ENCODE measurements at places on chromosomes 2 and 18.

DNA sequence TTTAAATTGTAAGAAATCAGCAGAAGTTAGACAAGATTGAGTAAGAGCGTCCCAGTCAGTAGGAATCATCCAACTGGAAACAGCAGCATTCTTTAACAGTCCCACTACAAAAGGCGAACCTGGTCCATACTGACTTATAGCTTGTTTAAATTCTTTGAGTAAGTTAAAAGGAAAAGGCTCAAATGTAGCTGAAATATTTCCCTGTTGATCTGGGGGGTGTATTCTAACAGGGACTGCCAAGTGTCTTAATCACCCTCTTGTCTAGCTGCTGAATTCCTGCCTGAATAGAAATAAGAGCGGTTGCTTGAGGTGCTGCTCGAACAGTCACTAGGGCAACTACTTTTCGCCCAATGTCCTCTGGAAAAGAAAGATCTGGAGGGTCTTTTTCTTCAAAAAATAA is 56.4 kb upstream of the FMNL2 start:
- no peak for DNase-seq

DNA sequence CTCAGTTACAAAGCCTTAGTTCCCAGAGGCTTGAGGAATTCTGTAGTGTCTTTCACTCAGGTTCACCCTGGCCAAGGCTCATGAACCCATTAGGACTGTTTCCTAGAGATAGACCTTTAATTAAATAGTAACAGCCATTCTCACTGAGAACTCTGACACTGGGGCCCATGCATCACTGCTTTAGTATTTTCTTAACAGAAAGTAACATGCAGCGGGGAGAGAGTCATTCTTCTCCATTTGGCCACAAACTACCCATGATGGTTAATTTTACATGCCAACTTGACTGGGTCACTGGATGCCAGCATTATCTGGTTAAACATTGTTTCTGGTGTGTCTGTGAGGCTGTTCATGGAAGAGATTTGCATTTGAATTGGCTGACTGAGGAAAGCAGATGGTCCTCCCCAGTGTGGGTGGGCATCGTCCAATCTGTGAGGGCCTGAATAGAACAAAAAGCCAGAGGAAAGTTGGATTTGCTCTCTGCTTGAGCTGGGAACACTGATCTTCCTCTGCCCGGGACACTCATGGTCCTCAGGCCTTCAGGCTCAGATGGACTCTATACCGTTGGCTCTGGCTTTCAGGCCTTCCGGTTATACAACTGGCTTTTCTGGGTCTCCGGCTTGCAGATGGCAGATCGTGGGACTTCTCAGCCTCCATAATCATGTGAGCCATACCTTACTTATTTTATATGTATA is 5.6 kb upstream of the CPLX4 start:
- no peak for DNase-seq

DNA sequence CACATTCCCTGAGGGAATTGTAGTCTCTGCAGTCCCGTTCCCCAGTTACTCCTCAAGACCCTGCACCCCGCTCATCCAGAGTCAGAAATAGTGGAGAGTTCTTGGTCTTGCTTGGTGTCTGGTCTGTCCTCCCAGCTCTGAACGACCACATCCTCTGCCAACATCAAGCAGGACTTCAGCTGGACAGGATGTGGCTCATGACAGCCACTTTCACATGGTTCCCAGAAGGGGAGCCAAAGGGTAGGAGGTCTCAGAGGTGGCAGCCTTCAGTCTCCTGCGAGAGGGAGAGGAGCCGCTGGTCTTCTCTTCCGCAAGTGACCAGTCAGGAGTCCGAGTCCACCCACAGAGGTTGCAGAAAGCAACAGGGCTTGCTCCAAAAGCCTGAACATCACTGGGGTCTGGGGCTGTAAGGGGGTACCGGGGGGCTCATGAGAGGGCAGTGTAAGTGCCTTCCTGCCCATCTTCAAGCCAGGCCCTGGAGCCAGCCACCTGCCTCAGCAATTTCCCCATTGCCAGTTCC is 29.8 kb downstream of the B3GNT7 start:
- DNase-seq, result no peak

DNA sequence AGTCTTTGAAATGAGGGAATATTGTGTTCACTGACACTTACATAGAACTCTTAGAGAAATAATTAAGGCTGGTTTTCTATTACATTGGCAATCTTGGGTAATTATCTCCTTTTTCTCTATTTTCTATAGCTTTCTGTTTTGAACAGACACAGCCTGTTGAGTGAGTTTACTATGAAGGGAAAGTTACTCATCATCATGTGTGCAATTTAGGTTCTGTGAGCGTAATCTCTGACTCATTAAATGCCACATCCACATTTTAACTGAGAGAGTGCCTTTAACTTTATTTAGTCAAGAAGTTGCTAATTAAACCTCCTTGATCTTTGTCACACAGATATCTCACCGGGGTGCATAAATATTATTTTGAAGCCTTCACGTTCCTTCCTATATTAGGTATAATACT is 174.0 kb upstream of the SLC8A1 start:
- DNase-seq, result no peak

- no peak for DNase-seq
Observed at GRCh38 chr2:3462493-3463104, 56.7 kb downstream of the ADI1 start.

DNA sequence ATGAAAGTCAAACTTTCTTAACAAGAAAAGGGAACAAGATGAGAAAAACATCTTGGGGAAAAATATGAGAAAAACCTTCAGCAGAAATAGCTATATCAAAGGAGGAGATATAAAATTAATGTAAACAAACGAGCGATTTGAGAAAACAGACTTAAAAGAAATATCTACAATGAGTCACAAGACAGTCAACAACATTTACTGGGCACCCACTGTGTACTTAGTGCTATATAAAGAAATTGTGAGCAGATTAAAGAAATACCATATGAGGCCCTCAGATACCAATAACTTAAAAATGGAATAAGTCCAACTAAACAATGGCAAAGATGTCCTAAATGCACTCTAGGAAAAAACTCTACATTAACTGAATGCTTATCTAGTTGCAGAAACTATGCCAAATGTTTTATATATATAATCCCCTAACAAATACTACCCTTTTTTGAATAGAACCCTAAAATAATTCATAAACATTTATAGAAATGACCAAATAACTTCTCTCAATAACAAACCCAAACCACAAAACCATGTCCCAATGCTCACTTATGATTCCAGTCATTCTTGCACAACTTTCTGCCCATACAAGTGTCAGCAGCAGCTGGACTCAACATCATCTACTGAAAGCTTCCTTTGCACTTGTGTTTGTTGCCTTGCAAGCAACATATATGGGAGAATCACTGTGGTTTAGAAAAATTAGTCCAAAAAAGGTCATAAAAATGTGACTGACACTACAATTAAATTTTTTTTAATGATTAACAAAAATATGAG is 83.5 kb downstream of the COBLL1 start:
- no peak for DNase-seq

DNA sequence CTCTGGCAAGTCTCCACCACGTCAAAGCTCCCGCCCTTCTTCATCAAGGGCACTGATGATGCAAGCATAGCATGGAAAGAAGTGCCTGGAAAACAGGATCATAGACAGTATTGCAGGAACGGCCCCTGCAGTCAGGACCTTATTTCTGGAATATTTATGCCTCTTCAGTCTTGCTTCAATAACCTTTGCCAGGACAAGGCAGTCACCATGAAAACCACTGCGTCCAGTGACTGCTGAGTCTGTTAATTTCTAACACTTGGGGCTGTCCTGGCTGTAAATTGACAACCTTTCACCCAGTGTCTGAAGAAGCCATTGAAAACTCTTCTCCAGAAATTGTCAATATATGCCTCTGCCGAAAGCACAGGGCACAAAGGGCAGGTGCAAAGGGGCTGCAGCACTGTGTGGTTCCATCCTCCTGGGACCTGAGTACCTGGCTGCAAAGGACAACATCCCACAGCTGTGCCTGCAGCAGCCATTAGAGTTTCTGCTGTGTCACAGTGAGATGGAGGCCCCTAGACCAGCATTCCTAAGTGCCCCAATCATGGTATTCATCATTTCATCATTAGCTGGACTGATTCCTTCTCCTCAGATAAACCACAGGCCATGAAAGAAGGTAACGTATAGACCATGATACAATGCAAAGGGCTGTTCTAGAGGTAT is 819.6 kb downstream of the RNF144A start:
- DNase-seq, result no peak

DNA sequence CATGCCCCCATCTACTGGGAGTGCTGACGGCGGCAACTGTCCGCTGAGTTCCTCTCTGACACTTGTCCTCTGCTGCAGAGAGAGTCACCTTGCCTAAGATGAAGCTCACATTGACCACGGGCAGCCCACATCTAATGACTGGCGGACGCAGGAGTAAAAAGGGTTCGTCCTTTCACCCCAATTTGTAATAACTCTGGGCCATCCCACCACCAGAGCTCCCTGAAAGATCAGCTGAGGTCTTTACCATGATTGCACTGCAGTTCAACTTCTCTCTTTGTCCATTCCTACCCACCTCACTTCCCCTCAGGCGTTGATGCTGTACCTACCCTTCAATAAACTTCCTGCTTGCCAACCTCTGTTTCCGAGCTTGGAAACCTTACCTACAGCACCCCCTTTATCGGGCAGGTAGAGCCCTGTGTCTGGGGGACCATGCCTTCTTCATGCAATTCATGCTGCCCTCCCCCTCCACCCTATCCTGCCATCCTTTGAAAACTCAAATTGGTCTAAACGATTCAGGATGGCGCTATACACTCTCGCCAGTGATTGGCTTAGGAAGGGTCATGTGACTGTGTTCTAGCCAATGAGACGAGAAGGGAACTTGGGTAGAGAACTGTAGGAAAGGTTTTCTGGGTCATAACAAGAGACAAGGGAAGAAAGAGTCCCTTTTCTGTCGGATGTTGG is 10.3 kb upstream of the B3GNT2 start:
- DNase-seq, result no peak

DNA sequence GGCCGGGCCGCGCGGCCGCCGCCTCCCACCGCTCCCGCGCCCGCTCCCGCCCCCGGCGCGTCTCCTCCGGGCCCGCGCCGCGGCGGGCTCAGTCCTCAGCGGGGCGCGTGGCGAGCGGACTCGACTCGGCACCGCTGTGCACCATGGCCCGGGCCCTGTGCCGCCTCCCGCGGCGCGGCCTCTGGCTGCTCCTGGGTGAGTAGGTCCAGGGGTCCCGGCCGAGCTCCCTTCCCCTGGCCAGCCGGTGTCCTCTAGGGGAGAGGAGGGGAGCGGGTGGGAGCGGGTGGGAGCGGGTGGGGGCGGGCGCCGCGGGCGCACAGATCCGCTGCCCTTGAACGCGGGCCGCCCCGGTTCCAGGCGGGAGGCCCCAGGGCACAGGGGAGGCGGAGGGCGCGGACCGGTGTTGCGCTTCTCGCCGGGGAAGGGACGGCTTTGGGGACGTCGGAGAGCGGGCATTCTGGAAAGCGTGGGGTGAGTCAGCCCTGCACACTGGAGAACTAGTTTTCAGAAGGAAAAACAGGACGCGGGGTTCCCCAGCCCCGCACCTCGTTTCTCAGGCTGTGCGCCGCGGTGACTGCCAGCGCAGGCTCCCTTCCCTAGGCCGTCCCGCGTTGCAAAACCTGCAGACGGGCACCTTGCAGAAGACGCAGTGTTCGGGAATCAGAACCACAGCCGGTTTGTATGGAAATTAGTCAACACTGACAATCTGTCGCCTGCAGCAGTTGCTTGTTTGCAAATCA is at the start of gene RAMP1:
Gene RAMP1 (plus strand): TSS at position 91 of the 740 bp plus-strand sequence. CDS start 53 bp downstream, at position 144.
- DNase-seq, result no peak

- no peak for DNase-seq
Observed at GRCh38 chr2:99898336-99899048, 243.9 kb downstream of the AFF3 start.

GRCh38 chr2:129233166-129233565 is 746.3 kb upstream of the RAB6C start:
- DNase-seq, result no peak

DNA sequence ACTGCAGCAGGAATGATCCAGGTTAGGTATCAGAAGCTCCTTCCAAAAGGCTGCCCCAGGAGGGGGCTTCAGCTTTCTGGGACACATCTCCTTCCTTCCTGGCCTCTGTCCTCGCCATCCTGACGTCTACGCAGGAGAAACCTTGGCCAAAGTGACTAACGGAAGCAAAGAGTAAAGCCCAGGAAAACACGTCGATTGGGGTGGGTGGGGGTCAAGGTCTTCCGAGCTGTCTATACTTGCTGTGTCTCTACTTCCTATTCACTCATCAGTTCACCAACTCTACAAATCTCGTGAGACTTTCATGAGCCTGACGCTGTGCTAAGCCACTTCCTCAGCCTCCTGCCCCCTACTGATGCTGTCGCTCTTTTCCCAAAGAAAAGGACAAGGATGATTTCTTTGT is 212.6 kb downstream of the TNS1 start:
- DNase-seq, result no peak

GRCh38 chr2:36146765-36147164 is 208.8 kb upstream of the CRIM1 start:
- DNase-seq, result no peak

GRCh38 chr18:55470826-55471225 is 117.2 kb downstream of the TCF4 start:
- no peak for DNase-seq

DNA sequence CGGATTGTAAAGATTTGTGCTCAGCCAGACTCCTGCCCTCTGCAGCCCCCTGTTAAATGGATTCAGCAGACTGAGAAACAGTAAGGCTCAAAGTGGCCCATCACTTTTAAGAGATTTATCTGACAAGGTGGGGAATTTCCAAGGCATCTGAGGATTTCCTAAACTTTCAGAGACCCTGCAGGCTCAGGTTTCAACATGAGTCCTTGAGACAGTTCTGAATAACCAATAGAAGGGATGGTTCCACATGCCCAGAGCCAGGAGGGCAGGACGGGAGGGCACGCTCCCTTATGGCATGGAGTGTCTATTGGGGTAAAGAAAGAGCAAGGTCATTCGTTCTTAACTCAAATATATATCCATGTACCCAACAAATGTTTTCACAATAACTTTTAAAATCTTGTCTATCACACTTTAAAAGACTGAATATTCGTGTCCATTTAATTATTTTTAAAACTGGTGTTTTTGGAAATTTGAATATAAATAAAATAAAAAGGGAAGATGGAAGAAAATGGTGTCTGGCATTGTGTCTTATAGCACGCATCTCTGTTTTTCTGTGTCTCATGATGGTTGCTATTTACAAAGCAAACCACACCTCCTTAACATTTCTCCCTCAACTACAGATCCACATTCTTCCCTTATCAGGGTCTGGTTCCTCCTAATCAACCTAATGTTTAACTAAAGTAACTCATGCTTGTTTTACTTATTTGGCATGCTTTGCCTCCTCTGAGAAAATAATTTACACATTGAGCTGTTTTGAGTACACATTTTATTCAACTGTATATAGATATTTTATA is 56.0 kb upstream of the DSG1 start:
- DNase-seq, result no peak

DNA sequence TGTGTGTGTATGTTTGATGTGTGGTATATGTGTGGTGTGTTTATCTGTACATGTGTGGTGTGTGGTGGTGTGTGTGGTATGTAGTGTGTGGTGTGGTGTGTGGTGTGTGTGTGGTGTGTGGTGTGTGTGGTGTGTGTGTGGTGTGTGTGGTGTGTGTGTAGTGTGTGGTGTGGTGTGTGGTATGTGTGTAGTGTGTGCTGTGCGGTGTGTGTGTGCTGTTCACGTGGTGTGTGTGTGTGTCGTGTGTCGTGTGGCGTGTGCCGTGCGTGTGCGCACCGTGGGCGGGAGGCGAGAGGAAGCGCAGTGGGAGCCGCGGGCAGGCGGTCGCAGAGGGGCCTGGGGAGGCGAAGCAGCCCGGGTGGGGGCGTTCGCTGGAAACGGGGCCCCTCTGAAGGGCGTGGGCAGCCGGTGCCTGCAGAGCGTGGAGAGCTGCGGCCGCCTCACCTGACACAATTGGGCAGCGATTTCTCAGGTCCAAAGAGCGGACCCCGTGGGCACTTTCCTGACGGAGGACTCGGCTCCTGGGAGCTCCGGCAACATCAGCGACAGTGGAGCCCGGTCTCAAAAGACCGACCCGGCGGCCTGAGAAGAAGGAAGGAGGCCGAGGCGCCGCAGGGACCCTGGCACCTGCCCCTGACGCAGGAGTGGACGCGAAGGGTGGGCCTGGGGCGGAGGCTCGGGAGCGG is 741.1 kb upstream of the SALL3 start:
- DNase-seq, result no peak

All from stimulated activated CD4-positive, alpha-beta T cell treated with anti-CD3 and anti-CD28 coated beads, Interleukin-15, amount 100 ng/mL, for 48 hours (primary cell).